ENCODE measurements at places on chromosomes 2 and 18.

GRCh38 chr2:239935789-239936758 lies 89.1 kb downstream of the NDUFA10 start:
- no peak for DNase-seq

- no peak for DNase-seq
Observed at GRCh38 chr2:109447251-109447661, 166.5 kb downstream of the SEPTIN10 start.

GRCh38 chr2:96120091-96120720 lies 3.8 kb upstream of the ADRA2B start:
- DNase-seq, result no peak

DNA sequence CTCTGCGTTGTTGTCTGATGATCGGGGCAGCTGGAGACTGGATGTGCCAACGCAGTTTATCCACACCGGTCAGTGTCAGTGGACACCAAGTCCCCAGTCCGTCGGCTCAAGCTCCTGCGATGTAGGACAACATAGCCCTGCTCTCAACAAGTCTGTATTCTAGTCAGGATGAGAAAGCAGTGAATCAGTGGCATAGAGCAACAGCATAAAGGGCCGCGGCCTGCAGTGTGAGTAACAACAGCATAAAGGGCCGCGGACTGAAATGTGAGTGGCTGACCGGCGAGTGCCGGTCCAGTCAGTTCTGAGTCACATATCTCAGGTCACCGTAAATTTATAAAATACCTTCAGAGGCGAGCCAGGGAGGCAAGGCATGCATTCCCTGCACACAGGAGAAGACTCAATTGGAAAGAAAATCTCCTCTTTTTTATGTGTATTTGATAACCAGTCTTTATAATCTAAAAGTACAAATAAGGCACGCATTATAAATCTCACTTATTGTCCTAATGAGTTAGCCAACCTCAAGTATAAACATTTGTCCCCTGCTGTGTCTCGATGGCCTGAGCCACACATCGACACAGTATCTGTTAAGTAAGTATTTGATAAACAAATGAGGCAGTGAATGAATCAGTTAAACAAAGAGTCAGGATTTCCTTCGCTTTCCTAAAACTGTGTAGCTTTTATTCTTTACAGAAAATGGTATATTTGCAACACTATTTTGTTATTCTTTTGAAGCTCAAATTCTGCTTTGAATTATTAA lies 33.8 kb upstream of the NFATC1 start:
- no peak for DNase-seq

DNA sequence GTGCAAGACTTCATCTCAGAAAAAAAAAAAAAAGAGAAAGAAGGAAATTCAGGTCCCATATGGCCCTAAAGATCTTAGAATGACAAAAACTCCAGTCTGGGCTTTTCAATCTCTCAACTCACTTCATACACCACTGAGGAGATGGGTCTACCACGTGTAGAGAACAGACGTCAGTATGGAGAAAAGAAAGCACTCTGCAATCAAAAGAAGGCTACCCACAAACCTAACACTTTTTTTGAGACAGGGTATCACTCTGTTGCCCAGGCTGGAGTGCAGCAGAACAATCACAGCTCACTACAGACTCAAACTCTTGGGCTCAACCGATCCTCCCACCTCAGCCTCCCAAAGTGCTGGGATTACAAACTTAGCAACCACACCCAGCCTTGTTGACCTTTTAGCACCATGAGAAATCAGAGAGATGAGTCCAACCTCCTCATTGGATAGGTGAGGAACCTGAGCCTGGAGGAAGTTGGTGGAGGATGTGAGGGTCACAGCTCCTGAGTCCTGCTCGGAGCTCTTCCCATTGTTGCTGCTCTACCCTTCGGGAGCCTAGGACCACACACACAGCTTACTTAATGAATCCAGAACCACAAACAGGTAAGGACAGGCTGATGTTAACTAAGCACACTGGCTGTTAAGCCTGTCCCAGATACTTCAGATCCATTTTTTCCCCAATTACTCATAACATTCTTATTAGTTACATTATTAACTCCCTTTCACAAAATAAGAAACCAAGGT lies 23.7 kb downstream of the TBC1D8 start:
- DNase-seq, result no peak

DNA sequence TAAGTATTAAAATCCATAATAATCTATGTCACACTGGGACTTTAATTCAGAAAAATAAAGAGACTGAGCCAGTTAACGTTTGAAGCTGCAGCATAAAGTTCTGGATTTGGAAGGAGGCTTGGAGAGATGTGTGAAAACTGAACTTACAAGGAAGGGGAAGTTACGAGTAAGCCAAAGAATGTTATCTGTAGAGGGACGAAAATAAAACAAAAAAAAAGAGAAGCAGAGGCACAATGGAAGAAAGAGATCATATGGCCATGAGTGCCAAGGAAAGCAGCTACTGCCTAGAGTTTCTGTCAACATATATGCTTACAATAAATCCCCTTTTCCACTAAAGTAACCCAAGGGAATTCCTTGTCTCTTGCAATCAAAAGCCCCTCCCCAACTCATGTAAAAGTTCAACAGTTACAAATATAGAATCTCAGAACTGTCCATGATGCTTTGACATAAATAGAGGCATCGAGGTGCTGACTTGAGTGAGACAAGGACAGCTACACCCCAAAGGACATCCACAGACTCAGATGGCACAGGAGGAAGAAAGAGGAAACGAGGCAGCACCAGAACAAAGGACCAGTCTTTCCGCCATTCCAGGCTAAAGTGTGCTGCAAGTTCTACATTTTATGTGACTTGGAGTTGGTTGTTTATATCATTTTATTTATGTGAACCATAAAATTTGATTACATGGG lies 16.1 kb upstream of the ARL5A start:
- no peak for DNase-seq
